ENCODE measurements at places on chromosomes 7 and 10. TPM values are rescaled to one million over a fixed set of nuclear protein-coding genes. Genes with fewer than 3 reads are reported as not detected.

Gene UBE3C
- 60.7 TPM for total RNA-seq

Gene CTTNBP2
- total RNA-seq: 15.5 TPM

- DNase-seq: no peak
- no peaks in the 10 kb centered on the region for H3K27me3 ChIP-seq
- no peak overlapping the region for H3K4me3 ChIP-seq
- no peaks in the 10 kb centered on the region for H3K36me3 ChIP-seq
- no peaks in the 10 kb centered on the region for H3K4me1 ChIP-seq
Observed at GRCh38 chr7:557558-557881, 37.9 kb upstream of the PDGFA start.

- no peaks in the 10 kb centered on the region for H3K36me3 ChIP-seq
- H3K27me3 ChIP-seq: no peaks in the 10 kb centered on the region
Observed at GRCh38 chr7:24966802-24967201, 13.2 kb downstream of the OSBPL3 start.

Data from tibial nerve (tissue), 4 donors.